ENCODE measurements at places on chromosomes 13 and 19.

DNA sequence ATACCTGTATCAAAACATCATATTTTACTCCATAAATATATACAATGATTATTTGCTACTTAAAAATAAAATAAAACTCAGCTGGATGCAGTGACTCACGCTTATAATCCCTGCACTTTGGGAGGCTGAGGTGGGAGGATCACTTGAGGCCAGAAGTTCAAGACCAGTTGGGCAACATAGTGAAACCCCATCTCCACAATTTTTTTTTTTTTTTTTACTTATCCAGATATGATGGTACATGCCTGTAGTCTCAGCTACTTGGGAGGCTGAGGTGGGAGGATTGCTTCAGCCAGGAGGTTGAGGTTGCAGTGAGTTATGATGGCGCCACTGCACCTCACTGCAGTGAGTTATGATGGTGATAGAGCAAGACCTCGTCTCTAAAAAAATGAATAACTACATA is 22.4 kb downstream of the POU2F2 start:
- no peak for DNase-seq

DNA sequence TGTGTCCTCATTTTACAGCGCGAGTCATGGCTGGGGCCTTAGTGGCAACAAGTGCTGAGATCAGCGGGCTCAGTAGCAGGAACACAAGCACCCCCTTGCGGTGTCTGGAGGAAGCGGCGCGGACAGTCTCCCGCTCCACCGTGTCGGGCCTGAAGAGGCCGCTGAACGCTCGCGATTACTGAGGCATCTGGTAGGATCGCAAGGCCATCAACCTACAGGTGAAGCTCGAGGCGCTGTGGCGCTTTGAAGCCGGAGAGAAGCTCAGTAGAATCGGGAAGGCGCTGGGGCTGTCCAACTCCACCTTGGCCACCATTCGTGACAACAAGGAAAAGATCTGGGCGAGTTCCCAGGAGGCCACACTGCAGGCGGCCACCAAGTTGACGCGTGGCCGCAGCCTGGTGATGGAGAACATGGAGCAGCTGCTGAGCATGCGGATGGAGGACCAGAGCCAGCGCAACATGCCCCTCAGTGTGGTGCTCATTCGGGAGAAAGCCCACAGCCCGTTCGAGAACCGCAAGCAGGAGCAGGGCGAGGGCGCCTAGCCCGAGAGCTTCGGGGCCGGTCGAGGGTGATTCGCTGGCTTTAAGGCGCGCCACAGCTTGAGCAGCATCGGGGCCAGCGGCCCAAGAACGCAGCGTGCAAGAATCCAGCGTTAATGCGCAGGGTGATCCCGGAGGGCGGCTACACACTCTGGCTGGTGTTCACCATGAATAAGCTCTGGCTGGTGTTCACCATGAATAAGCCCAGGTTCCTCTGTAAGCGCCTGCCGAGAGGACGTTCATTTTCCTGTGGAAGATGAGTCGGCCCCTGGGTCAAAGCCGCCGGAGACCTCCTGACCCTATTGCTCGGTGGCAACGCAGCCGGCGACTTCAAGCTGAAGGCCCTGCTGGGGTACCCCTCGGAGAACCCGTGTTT is 8.3 kb upstream of the MZF1 start:
- DNase-seq = no peak

GRCh38 chr13:30965380-30965779 is 32.9 kb downstream of the TEX26 start:
- no peak for DNase-seq

DNA sequence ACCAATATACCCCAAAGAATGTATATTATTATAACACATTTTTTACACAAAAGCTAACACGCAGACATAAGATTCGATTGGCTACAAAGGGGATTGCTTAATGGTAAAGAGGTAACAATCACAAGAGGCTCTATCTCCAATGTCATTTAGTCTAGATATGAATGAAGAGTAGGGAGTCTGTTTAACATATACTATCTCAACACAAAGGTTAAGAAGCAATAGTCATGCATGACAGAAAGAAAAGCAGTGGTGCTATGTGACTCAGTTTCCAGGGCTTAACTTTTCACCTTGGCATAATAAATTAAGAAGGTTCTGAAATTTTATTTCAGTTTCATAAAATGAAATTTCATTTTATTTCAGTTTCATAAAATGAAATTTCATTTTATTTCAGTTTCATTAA is 33.3 kb downstream of the UFM1 start:
- no peak for DNase-seq

- no peak for DNase-seq
These were observed 50.5 kb downstream of the KATNAL1 start for GRCh38 chr13:30256713-30257467.

- no peak for DNase-seq
These were observed 24.2 kb downstream of the SH3GL1 start for GRCh38 chr19:4376028-4376670.

GRCh38 chr19:7509625-7510024 is 6.3 kb upstream of the ZNF358 start:
- DNase-seq = no peak

GRCh38 chr13:29515372-29515771 is 80.1 kb downstream of the SLC7A1 start:
- no peak for DNase-seq

- DNase-seq = no peak
These were observed 73.4 kb upstream of the FLT1 start for GRCh38 chr13:28568286-28568685.

GRCh38 chr13:100212904-100213553 is 124.1 kb downstream of the PCCA start:
- no peak for DNase-seq

GRCh38 chr19:11538232-11539036 is at the start of gene CNN1:
Gene CNN1, plus strand, starts transcription at chr19:11538851. Its CDS starts 77 bp downstream, at chr19:11538928.
- no peak for DNase-seq

DNA sequence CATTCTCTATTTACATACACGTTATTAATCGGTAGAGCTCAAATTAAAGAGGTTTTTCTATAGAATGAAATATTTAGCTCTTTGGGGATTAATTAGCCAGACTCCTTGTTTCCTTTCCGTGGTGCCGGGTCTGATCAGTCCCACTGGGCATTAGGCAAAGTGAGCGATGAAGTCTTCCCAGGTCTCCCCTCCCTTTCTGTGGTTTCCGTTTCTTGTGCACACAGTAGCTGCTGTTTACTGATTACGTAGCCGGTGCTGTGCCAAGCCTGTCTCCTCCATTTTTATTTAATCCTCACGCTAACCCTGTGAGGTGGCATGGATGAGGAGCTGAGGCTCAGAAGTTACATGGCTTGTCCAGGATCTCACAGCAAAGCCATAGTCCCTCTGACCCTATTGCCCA is 9.0 kb downstream of the SLC25A15 start:
- DNase-seq = no peak

GRCh38 chr13:26992951-26993719 is 178.5 kb downstream of the USP12 start:
- DNase-seq = no peak

DNA sequence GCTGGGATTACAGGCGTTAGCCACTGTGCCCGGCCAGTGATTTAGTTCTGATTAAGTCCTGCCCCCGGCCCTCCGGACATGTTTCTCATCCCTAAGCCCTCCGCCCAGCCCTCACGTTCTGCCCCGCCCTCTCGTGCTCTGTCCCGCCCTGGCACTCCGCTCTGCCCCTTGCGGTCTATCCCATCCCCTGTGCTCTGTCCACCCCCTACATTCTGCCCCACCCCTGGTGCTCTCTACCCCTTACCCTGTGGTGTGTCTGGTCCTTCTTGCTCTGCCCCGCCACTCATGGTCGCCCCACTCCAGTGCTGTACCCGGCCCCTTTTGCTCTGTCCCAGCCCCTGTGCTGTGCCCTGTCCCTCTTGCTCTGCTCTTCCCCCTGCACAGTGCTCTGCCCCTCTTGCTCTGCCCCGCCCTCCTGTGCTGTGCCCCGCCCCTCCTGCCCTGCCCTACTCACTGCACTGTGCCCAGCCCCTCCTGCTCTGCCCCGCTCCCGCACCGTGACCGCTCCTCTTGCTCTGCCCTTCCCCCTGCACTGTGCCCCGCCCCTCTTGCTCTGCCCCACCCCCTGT is 3.0 kb downstream of the GTPBP3 start:
- DNase-seq = no peak

DNA sequence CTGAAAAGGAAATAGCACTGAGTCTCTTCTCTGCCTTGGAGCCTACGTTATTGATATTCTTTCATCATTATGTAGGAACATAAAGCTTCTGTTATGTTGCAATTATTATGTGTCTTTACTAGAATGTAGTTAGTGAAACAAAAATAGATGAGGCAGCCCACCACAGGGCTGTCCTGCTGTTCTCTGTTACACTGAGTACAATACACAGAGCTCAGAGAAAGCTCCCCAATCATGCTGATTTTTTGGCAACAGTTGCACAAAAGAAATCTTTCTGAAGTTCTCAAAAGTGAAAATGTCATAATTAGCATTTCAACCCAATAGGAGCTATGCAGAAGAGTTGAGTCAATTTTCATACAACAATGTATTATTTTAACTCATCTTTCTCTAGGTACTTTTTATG is 119.5 kb downstream of the EFNB2 start:
- DNase-seq = no peak

Data from cortex of kidney (tissue), 1 donor.